ENCODE measurements at places on chromosomes 1 and 21.
A peak's percentile ranks its signal among the peaks of the same experiment; 100 is the strongest.

DNA sequence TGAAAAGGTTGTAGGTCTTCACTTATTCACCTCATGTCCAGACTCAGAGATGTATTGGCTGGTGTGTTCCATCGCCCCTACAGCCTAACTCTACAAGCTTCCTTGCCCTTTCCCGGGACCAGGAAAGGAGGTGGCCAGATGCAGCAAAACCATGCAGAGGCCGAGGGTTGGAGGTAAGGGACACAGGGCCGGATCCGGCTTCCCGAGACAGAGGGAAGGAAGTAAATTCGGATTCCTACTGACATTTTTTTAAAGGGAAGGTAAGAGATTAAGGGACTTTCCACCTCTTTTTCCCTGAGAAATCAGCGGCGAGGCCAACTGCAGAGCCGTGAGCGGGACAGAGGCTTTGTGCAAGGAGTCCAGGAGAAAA, 12.7 kb downstream of the EPHA10 start:
- no peak for DNase-seq

GRCh38 chr1:239816081-239816782, 275.5 kb upstream of the FMN2 start:
- DNase-seq = no peak

GRCh38 chr21:37074197-37074510, 1.1 kb downstream of the TTC3 start:
- peak; percentile 42 for DNase-seq

GRCh38 chr1:42962641-42963377, 4.1 kb upstream of the SLC2A1 start:
- DNase-seq = peak; percentile 99

DNA sequence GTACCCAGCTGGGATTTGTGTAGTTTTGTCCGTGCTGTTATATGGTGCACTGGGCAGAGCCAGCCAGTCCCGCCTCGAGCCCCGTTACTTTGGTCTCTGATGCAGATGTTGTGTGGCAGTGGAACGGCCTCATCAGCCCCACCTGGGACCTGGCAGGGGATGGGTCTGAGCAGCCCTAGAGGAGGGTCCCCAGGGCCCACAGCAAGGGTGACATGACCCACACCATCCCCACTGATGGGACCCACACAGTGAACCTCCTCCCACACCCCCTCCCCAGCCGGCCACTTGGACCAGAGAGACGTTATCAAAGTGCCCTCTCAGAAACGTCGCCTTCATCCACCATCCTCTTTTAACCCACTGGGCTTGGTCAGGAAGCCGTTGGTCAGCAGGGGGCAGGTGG, 42.0 kb upstream of the PCBP3 start:
- no peak for DNase-seq

- DNase-seq = no peak
Observed at GRCh38 chr21:10272216-10272615, 249.2 kb upstream of the TPTE start.

DNA sequence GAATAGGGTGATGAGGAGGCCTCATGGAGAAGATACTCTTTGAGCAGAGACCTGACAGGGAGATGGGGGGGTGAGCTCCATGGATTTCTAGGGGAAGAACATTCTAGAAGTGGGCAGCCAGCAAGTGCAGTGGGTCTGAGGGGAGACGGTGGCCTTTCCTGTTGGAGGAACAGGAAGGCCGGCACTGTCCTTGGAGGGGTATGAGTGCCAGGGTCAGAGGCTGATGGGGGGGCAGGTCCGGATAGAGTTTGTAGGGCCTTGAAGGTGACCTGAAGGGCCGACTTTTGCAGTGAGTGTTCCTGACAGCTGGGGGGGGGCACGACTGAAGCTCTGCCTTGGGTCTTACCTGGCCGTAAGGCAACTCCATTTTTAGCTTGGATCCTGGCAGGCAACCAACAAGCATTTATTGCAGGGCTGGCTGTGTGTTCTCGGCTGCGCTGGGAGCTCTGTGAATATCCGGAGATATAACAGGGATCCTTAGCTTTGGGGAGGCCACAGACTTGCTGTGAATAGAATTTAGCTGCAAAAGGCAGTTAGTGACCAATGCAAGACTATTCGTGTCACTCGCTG, 130.6 kb downstream of the MRPS6 start:
- no peak for DNase-seq

DNA sequence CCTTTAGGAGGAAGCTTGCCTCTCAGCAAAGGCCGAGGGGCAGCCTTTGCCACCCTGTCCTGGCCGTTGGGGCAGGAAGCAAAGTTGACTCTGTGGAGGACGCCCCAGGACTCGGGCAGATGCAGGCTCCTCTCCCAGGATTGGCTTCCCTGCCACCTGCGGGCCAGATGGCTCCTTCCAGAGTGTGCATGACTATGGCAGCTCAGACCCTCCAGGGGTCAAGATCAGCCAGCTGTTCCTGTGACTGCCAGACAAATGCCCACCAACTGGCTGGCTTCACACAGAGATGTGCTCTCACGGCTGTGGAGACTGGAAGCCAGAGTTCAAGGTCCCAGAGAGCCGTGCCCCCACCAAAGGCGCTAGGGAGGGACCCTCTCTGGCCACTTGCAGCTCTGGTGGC, 87.0 kb upstream of the VAMP3 start:
- no peak for DNase-seq

GRCh38 chr1:65942476-65942875, 149.8 kb downstream of the PDE4B start:
- DNase-seq = no peak

- DNase-seq = no peak
Observed at GRCh38 chr1:212655668-212656440, 43.8 kb downstream of the BATF3 start.

DNA sequence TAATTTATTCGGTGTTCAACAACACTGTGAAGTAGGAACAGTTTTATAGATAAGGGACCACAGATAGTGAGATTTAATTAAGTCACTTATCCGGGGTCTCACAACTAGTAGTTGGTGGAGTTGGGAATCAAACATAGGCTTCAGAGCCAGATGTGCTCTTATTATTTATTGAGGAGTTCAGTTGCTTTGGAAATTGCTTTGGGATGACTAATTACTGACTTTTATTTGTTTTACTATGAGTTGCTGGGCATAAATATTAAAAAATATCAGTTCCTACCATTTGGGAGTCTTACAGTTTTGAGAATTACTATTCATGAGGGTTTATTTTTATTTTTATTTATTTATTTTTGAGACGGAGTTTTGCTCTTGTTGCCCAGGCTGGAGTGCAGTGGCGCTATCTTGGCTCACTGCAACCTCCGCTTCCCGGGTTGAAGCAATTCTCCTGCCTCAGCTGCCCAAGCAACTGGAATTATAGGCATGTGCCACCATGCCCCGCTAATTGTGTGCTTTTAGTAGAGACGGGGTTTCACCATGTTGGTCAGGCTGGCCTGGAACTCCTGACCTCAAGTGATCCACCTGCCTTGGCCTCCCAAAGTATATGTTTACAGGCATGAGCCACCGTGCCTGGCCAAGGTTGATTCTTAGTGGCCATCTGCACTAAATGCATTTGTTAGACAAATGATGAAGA, 27.7 kb downstream of the THRAP3 start:
- DNase-seq = no peak

- DNase-seq = no peak
Observed at GRCh38 chr1:167756730-167757405, 35.1 kb downstream of the MPZL1 start.

DNA sequence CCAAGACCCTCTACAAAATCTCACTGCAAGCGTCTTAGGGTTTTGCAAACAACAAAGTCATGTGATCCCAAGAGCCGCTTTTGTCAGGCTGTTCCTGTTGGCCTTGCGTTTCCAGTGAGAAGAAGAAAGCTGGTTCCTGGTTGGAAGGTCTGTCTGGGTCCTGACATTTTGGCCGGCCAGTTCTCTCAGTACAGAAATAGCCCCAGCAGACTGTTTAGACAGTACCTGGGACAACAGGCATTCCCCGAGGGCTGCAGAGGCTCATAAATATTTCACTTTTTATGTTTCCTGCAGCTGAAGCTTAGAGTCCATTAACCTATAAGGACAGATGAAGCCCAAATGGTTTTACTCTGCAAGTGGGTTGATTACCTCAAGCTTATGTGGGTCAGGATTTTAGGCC, 8.6 kb downstream of the GPR137B start:
- DNase-seq = no peak

DNA sequence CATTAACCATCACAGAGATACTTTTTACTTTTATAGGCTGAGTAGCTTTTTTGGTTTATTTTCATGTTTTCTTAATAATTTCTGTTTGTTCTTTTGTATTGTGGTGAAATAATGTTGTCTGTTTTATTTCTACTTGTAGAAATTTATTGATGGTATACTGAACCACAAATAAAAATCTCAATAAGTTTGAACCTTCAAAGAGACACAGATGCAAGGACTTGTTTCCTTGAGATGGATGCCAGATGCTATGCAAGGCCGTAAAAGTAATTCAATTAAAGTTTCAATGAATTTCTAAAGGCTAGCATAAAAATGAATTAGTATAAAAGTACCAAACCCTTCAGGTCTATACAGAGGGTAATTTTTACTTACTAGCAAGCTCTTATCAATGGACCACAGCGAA, 873.5 kb downstream of the TTLL7 start:
- no peak for DNase-seq

GRCh38 chr1:214002472-214002871, 14.7 kb downstream of the PROX1 start:
- DNase-seq = peak; percentile 87

- no peak for DNase-seq
Observed at GRCh38 chr1:157504646-157505045, 47.7 kb downstream of the FCRL5 start.

DNA sequence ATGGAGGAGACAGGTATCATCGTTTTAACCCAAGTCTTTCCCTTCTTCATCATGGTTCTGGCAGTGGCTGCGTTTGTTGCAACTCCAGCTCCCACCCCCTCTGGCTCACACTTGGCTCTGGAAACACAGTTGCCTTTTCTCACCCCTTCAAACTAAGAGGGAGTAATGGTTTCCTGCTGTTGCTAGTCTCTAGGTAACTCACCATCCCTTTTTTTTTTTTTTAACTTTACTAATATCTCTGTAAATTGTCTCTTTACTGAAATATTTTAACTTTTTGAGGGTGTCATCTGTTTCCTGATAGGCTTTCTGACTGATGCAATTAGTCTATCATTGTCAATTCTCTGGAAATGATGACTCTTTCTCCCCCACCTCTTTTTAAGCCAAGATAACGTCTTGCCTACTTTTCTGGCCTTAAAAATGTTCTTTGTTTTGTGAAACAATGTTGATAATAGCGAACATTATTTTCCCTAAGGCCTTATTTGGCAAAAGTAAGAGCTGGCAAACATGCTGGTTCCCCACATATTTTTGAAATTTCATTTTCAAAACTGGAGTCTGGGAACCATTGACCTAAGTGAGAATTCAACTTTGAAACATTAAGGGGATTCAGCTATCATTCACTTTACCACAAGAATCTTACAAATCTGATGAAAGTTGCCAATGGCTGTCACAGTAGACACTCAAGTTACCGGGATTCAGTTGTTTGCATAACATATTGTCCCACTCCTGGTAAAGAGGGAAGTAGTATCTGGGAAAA, 85.3 kb downstream of the LEPR start:
- DNase-seq = no peak
